Activated naive CD8-positive, alpha-beta T cell treated with anti-CD3 and anti-CD28 coated beads, Interleukin-2, amount 10 ng/mL, durations not matched to agents 7 days and 5 days (primary cell): ENCODE measurements at places on chromosomes 3 and 15. TPM values are rescaled to one million over a fixed set of nuclear protein-coding genes. Genes with fewer than 3 reads are reported as not detected.

The CCR2 gene
- 52.5 TPM for total RNA-seq

The COMMD2 gene
- 38.3 TPM for total RNA-seq

The MINAR1 gene
- total RNA-seq = 0.44 TPM

DNA sequence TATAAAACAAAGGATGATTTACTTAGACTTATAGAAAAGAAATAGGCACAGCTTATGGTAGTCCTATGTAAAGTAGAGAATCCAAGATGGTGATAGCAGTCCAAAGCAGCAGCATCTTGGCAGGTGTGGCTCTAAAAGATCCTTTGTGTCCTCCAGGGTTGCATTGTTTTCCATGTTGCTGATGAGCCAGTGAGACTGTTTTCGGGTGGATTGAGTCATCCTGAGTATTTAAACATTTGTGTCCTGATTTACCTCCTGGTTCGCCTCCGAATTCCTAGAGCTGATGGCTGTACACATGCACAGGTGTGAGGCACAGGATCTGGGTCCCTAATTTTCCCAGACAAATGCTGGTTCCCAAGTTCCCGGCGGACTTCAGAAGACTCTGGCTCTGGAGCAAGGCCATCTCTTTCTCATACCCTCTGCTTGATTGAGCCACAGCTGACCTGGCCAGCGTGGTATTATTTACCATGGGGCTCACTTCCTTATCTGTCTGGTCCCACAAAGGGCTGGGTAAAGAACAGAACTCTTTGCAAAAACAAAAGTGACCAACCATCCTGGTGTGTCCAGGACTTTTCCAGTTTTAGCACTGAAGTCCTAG lies 51.0 kb downstream of the ARNT2 start:
- no peaks in the 10 kb centered on the region for H3K4me1 ChIP-seq
- H3K4me3 ChIP-seq = no peak overlapping the region
- DNase-seq = no peak
- H3K27me3 ChIP-seq = peaks cover 7% of the 10 kb centered on the region

GRCh38 chr15:82304778-82305090 lies 42.1 kb downstream of the SAXO2 start:
- no peaks in the 10 kb centered on the region for H3K27me3 ChIP-seq
- no peaks in the 10 kb centered on the region for H3K4me1 ChIP-seq
- no peak overlapping the region for H3K27ac ChIP-seq

DNA sequence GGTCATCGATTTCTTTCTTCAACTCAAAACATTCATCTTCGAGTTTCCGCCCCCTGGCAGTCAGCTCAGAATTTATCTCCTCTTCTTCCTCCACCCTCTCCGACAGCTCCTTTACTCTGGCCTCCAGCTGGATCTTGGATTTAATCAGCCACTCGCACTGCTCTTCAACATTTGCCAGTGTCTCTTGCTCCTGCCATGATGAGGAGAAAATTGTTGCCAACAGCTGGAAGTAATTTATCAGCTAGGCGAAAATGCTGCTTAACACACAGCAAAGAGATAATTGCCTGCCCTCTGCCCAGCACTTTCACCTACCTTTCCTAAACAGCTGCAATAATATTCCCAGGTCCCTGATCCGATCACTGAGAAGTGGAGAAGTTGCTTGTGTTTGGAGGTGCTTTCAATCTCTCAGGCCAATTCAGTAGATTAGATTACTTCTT lies 69.3 kb downstream of the MYH15 start:
- peaks cover 3% of the 10 kb centered on the region for H3K27me3 ChIP-seq
- no peak for DNase-seq
- H3K4me1 ChIP-seq = no peaks in the 10 kb centered on the region
- H3K36me3 ChIP-seq = no peaks in the 10 kb centered on the region
- H3K27ac ChIP-seq = no peak overlapping the region

DNA sequence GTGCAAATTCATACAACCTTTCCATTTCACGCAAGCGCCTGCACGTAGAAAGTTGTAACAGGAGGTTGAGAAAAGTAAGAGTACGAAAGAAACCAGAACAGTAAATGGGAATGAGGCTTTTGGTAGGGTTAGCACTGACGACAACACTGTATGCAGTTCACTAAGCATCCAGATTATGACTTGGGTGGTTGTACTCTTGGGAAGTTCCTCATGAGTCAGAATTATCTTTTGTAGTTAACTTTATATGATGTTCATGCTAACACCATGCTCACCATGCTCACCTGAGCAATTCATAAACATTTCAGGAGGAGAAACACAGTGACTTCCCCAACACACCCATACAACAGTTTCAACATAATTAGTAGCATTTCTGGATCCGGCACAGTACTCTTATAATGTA lies 3.0 kb upstream of the LPP start:
- H3K4me1 ChIP-seq = peaks cover 42% of the 10 kb centered on the region
- H3K27me3 ChIP-seq = no peaks in the 10 kb centered on the region
- no peak overlapping the region for H3K4me3 ChIP-seq
- peaks cover 17% of the 10 kb centered on the region for H3K36me3 ChIP-seq
- DNase-seq = no peak

- no peak overlapping the region for H3K4me3 ChIP-seq
- no peak for DNase-seq
- H3K27ac ChIP-seq = no peak overlapping the region
- H3K36me3 ChIP-seq = no peaks in the 10 kb centered on the region
- H3K4me1 ChIP-seq = no peaks in the 10 kb centered on the region
Observed at GRCh38 chr15:49412797-49413196, 10.2 kb upstream of the FGF7 start.

DNA sequence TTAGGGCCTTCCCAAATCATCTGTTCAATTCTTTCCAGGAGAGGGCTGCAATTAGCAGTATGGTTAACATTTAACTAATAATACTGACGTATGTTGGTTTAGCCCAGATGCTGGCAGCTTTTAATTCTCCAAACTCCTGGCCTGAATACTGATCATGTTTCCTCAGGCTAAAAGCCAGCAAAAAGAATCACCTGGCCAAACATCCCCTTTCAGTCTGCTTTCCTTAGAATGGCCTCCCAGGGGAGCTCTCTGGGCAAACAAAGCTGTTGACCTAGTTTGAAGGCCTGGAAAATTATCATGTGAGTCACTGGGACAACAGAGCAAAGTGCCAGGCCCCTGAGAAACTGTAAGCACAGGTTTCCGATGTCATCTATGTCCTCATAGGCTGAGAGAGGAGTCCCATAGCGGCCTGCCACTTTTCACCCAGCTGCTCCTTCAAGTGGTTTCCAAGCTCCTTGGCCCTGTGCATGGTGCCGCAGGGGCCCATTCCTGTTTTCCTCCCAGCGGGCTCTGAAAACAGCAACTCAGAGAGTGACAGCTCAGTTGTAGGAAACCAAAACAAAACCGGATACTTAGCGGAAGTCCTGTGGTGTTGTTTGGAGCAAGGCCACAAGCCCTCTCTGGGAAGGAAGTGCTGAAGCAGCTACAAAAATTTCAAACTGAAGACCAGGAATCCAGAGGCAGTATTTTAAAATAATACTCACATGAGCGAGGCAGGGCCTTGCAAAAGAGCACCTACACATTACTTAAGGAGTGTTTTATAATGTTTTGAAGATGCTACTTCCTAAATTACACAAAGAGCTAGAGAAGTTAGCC lies 36.5 kb upstream of the RAB11A start:
- peaks cover 46% of the 10 kb centered on the region for H3K4me1 ChIP-seq
- H3K4me3 ChIP-seq = peak overlapping the region; percentile 84
- H3K27me3 ChIP-seq = no peaks in the 10 kb centered on the region
- H3K27ac ChIP-seq = peak overlapping the region; percentile 94
- peak; percentile 68 for DNase-seq
- peaks cover 4% of the 10 kb centered on the region for H3K36me3 ChIP-seq

DNA sequence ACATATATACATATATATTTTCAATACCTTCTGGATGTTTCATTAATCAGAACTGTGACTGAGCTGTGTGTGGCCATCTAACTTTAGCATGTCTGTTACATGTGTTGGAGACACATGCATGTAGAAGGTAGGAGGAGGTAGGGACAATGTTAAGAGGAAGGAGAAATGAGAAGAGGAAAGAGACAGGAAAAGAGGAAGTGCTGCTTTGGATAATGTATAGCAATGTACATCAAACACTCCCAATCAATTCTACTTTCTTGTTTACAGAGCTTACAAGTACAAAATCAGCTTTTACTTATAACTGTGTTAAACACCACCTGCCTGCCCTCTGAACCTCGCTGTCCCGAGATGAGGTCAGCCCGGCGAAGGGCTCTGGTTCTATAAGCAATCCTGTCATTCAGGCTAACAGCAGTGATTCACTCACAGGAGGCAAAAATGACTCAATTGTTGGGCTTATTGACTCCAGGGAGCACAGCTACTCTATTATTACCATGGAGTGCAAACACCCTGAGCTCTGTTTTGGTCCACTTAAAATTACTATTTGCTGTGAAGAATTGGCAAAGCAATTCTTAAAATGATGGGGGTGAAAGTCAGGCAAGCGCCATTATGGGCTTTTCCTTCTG lies 188.9 kb downstream of the MEIS2 start:
- no peak for DNase-seq
- H3K27ac ChIP-seq = no peak overlapping the region
- H3K36me3 ChIP-seq = no peaks in the 10 kb centered on the region
- no peaks in the 10 kb centered on the region for H3K27me3 ChIP-seq
